Endodermal cell (in vitro differentiated cells): ENCODE measurements at places on chromosomes 13 and 19. TPM values are rescaled to one million over a fixed set of nuclear protein-coding genes. Genes with fewer than 3 reads are reported as not detected.

Gene NALCN
- total RNA-seq, result not detected in 3 replicates

Gene AMER2
- 0.02 and 0.14 TPM in 2 replicates for total RNA-seq

Gene UGGT2
- 30.2 and 37.2 TPM in 2 replicates for total RNA-seq

DNA sequence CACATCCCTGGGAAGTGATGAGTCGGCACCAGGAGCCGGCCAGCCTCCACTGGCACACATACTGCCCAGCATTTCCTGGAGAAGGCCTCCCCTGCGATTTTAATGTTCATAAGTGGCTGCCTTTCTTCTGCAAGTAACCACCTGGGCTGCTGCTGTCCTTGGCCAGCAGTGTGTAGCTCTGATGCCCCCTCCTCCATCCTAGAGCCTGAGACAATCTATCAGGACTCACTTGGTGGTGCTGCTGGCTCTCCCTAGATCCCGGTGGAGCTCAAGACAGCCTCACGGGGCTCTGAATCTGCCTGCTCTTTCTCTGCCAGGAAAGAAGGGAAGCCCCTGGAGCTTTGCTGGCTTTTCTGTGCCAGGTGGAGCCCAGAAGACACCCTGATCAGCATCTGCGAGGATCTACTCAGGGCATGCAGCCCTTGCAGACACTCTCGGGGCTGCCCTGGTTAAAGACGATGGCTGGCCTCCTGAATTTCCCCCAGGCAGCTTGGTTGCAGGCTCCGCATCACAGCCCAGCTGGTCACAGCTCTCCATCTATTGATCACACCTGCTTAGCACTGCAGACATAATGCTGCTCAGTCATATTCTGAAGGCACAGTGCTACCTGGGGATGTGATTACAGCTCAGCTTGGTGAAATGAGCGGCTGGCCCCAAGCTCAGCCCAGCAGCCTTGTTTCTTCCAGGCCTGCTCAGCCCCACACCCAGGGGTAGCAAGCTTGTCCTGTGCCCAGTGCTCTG lies 122.3 kb downstream of the ZDHHC20 start:
- no peaks in the 10 kb centered on the region for H3K4me1 ChIP-seq
- no peak overlapping the region for H3K27ac ChIP-seq
- peak; percentile 63 for DNase-seq
- no peaks in the 10 kb centered on the region for H3K27me3 ChIP-seq

Gene ANKLE1
- 6.4 and 9.9 TPM in 2 replicates for total RNA-seq

DNA sequence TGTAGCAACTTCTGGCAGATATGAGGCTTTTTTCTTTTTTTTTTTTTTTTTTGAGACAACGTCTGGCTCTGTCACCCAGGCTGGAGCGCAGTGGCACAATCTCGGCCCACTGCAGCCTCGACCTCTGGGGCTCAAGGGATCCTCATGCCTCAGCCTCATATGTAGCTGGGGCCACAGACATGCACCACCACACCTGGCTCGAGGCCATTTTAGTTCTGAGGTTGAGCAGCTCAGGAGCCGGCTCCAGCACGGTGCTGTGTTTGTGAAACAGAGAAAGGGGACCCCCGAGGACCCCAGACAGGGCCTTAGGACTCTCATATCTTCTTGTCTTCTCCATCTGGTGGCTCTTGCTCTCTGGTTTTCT lies 3.4 kb upstream of the FLT3LG start:
- H3K4me1 ChIP-seq, result no peaks in the 10 kb centered on the region
- peaks cover 11% of the 10 kb centered on the region for H3K27me3 ChIP-seq
- no peak for DNase-seq
- H3K4me3 ChIP-seq, result no peak overlapping the region

DNA sequence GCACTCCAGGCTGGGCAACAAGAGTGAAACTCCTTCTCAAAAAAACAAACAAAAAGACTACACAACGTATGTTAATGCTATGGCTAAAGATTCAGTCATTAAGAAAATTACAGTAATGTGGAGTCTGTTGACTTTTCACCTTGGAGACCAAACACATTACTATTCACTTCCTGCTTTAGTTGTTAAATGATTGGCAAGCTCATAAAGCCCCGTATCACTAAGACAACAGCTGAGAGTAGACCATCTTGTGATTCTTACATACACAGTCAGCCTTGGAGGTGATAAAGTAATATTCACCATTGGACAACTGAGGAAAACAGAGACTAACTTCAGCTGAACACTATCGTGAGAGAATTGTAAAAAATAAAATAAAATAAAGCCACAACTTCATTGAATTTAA lies 86.5 kb downstream of the KCTD12 start:
- H3K4me3 ChIP-seq, result no peak overlapping the region
- H3K27ac ChIP-seq, result no peak overlapping the region
- H3K4me1 ChIP-seq, result no peaks in the 10 kb centered on the region
- no peaks in the 10 kb centered on the region for H3K27me3 ChIP-seq
- no peaks in the 10 kb centered on the region for H3K36me3 ChIP-seq

DNA sequence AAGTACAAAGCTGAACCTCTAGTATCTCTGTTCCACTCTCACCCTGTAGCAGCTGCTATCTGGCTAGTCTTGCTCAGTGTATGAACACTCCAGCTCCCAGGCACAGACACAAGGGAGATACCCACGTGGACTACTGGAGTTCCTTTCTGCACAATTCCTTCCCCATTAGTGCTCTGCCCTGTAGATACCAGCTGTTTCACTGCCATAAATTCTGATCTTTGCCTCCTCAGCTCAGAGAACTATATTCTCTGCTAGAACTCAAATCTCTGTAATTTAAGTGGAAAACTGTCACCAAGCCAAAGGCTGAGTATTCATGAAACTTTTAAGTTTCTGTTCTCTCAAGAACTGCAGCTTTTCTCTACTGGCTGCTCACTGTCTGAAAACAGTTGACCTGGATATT lies 273.7 kb downstream of the DIAPH3 start:
- no peak for DNase-seq
- H3K4me1 ChIP-seq, result no peaks in the 10 kb centered on the region
- H3K36me3 ChIP-seq, result peaks cover 63% of the 10 kb centered on the region
- H3K4me3 ChIP-seq, result no peak overlapping the region

- H3K36me3 ChIP-seq, result peaks cover 4% of the 10 kb centered on the region
- peaks cover 38% of the 10 kb centered on the region for H3K27me3 ChIP-seq
- peak overlapping the region; percentile 54 for H3K4me3 ChIP-seq
- peak; percentile 97 for DNase-seq
- H3K27ac ChIP-seq, result no peak overlapping the region
- H3K4me1 ChIP-seq, result no peaks in the 10 kb centered on the region
These were observed 7.7 kb downstream of the PGLYRP1 start for GRCh38 chr19:46014941-46015686.

Gene SIGLEC6
- 0.25 and 0.26 TPM in 2 replicates for total RNA-seq

- H3K27ac ChIP-seq, result no peak overlapping the region
- no peak for DNase-seq
- no peak overlapping the region for H3K4me3 ChIP-seq
- no peaks in the 10 kb centered on the region for H3K36me3 ChIP-seq
- no peaks in the 10 kb centered on the region for H3K4me1 ChIP-seq
These were observed 25.9 kb downstream of the RXFP2 start for GRCh38 chr13:31765138-31765785.

Gene GPR18
- not detected in 2 replicates for total RNA-seq

DNA sequence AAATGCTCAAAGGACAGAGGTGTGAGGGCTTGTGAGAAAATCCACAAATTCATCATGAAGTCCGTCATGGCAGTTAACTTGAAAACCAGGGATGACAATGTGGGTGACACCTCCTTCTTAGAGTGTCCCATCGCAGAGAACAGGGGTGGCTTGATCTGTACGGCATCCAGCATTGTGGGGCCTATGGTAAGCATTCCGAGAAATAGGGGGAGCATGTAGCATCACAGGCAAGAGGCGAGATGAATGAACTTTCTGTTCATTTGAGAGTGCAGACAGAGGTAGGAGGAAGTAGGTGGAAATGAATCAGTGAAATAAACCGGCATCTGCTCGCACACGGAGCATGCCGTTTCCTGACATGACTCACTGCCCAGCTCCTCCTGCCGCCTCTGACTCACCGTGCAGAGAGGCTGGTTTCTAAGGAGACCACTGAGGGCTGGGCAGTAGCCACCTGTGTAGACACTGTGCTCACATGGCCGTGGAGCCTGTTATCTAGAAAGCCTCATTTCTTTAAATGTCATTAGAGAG lies 339.0 kb downstream of the RFC3 start:
- peaks cover 28% of the 10 kb centered on the region for H3K4me1 ChIP-seq
- no peak overlapping the region for H3K4me3 ChIP-seq
- H3K27me3 ChIP-seq, result no peaks in the 10 kb centered on the region
- no peaks in the 10 kb centered on the region for H3K36me3 ChIP-seq
- H3K27ac ChIP-seq, result no peak overlapping the region

Gene OR7G1
- not detected in 3 replicates for total RNA-seq

Gene CYSLTR2
- total RNA-seq, result not detected in 2 replicates

DNA sequence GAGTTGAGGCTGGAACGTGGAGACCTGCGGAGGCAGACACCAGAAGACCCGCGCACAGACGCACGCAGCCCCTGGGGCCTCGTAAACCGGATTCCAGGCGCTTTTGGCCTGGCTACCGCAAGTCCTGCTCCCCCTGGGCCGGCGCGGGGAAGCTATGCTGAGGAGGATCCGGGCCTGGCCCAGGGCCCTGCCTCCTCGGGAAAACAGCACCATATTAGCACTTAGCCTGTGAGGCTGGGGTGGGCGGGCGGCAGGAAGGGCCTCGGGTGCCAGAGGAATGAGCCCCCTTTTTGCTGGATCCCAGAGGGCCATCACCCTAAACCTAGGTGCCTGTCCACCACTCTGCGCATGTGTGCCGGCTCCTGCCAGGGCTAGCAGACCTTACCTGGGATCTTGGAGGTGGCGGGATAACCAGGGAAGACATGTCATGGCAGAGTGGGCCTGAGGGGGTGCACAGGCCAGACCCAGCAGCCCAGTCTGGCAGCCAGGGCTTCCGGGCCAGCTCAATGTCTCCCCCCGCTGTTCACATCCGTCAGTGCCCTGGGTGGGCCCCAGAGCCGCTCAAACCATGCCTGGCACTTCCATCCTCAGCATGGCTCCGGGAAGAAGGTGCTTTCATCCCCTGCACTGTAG lies 7.3 kb downstream of the ELOF1 start:
- no peak overlapping the region for H3K27ac ChIP-seq
- no peak overlapping the region for H3K4me3 ChIP-seq
- H3K27me3 ChIP-seq, result no peaks in the 10 kb centered on the region
- DNase-seq, result peak; percentile 88
- H3K4me1 ChIP-seq, result no peaks in the 10 kb centered on the region

Gene PCDH9
- 0.95 to 1.5 TPM (median 1.0 TPM) in 3 replicates for total RNA-seq

- H3K4me3 ChIP-seq, result no peak overlapping the region
- DNase-seq, result no peak
- no peak overlapping the region for H3K27ac ChIP-seq
- H3K4me1 ChIP-seq, result no peaks in the 10 kb centered on the region
- no peaks in the 10 kb centered on the region for H3K27me3 ChIP-seq
- H3K36me3 ChIP-seq, result no peaks in the 10 kb centered on the region
These were observed 45.9 kb upstream of the C19orf12 start for GRCh38 chr19:29760752-29761502.

Gene PCDH17
- 6.3 to 10.2 TPM (median 7.8 TPM) in 3 replicates for total RNA-seq

- H3K4me3 ChIP-seq, result no peak overlapping the region
- no peaks in the 10 kb centered on the region for H3K27me3 ChIP-seq
- H3K4me1 ChIP-seq, result no peaks in the 10 kb centered on the region
- DNase-seq, result peak; percentile 58
- H3K36me3 ChIP-seq, result no peaks in the 10 kb centered on the region
These were observed 25.7 kb upstream of the TPP2 start for GRCh38 chr13:102571075-102571474.

DNA sequence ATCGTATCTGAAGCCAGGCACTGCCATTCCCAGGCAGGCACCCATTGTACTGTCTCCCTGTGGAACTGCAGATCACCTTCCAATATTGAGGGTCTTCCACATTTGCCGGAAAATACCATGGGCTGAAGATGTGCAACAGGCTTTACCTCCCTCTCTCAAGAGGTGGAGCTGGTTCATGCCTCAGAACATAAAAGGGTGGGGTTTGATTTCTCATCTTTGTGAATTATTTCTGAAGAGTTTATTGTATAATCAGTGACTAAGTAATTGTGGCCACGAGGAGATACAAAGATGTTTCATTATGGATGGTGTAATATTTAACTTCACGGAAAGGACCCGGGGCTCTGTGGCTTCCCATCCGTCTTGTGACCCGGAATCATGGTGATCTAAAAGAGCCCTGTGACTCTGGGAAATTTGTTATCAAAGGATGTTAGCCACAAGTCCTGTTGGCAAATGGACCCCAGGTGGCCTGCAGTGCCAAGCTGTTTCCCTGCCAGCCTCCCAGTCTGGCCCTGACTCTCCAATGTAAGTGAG lies 230.5 kb downstream of the LACC1 start:
- H3K27me3 ChIP-seq, result no peaks in the 10 kb centered on the region
- no peak overlapping the region for H3K27ac ChIP-seq
- peaks cover 10% of the 10 kb centered on the region for H3K4me1 ChIP-seq
- no peak overlapping the region for H3K4me3 ChIP-seq
- DNase-seq, result no peak
- no peaks in the 10 kb centered on the region for H3K36me3 ChIP-seq

DNA sequence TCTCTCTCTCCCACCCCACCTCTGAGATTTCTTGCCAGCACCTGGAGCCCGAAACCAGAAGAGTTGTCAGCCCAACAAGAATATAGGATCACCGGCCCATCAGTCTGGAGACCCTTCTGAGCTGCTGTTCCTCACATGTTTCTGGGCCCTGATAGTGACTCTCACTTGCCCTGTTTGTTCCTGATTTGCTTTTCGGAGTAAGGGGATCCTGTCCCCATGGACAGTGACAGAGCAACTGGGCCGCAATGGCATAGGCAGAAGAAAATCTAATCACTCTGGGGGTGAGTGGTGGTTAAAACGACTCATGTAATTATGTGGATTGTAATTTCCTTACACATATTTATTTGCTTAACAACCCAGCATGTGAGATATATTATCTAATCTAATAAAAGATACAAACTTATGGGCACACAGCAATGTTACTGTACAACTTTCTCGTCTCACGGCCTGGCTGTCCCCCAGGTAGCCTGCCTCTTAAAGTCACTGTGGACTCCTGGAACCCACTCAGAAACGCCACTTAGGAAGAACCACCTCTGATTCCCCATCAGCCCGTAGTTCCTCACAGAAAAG lies 663 bp upstream of the SMAD9 start:
- H3K4me1 ChIP-seq, result peaks cover 3% of the 10 kb centered on the region
- H3K27ac ChIP-seq, result no peak overlapping the region
- H3K4me3 ChIP-seq, result no peak overlapping the region
- no peak for DNase-seq
- peaks cover 21% of the 10 kb centered on the region for H3K27me3 ChIP-seq

GRCh38 chr19:52028780-52029123 lies 573 bp upstream of the ZNF614 start:
- peak overlapping the region; percentile 94 for H3K4me3 ChIP-seq
- H3K27ac ChIP-seq, result peak overlapping the region; percentile 97
- no peaks in the 10 kb centered on the region for H3K4me1 ChIP-seq
- no peaks in the 10 kb centered on the region for H3K27me3 ChIP-seq
- H3K36me3 ChIP-seq, result peaks cover 58% of the 10 kb centered on the region
- DNase-seq, result no peak

Gene VSTM1
- not detected in 2 replicates for total RNA-seq
